ENCODE measurements at places on chromosomes 1 and 21. TPM values are rescaled to one million over a fixed set of nuclear protein-coding genes. Genes with fewer than 3 reads are reported as not detected.

LORICRIN gene
- not detected for total RNA-seq

ATPAF1 gene
- total RNA-seq: 20.2 TPM

DIO1 gene
- not detected for total RNA-seq

- H3K27me3 ChIP-seq: no peaks in the 10 kb centered on the region
- H3K36me3 ChIP-seq: no peaks in the 10 kb centered on the region
- H3K4me1 ChIP-seq: peaks cover 7% of the 10 kb centered on the region
- no peak for DNase-seq
- no peak overlapping the region for H3K4me3 ChIP-seq
These were observed 11.8 kb upstream of the MMEL1 start for GRCh38 chr1:2644591-2645101.

DNA sequence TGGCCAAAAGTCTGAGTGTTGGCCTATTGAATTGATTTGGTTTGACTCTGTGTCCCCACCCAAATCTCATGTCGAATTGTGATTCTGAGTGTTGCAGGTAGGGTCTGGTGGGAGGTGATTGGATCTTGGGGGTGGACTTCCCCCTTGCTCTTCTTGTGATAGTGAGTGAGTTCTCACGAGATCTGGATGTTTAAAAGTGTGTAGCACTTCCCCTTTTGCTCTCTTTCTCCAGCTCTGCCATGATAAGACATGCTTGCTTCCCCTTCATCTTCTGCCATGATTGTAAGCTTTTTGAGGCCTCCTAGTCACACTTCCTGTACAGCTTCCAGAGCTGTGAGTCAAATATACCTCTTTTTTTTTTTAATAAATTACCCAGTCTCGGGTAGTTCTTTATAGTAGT lies 297.1 kb upstream of the ZRANB2 start:
- no peak for DNase-seq
- H3K36me3 ChIP-seq: no peaks in the 10 kb centered on the region
- no peak overlapping the region for H3K27ac ChIP-seq
- H3K4me3 ChIP-seq: no peak overlapping the region
- no peaks in the 10 kb centered on the region for H3K4me1 ChIP-seq

OR2M4 gene
- not detected for total RNA-seq

DNA sequence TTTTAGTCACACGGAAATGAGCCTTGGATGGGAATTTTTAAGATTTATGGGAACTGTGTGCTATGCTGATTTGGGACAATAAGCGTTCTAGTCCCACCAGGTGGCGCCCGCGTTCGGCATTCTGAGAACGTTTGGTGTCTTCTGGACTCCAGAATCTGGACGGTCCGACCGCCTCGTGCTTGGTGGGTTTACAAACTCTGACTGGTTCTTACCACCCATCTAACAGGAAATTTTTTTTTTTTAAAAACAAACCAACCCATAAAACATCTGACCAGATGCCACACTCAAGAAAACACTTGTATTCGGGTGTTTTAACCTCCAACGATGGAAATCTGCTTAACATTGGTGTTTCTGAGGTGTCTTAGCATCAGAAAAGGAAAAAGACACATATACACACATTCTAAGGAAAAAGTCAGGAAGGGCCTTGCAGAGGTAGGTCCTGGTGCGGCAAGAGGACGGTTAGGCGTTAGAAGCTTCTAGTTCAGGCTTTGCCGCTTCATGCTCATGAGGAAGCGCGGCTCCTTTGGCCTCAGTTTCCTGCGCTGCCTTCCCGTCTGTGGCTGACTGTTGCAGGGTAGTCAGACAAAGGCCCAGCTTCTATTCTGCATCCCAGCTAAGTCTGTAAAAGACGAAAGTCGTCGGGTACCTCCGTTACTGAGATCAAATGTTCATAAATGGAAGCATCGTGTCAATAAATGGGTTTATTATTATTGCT lies 814 bp upstream of the DYRK3 start:
- no peaks in the 10 kb centered on the region for H3K36me3 ChIP-seq
- peaks cover 23% of the 10 kb centered on the region for H3K4me1 ChIP-seq
- H3K27me3 ChIP-seq: no peaks in the 10 kb centered on the region
- H3K4me3 ChIP-seq: peak overlapping the region; percentile 68
- peak; percentile 67 for DNase-seq
